ENCODE measurements at places on chromosomes 3 and 15.

- DNase-seq: no peak
Observed at GRCh38 chr15:62287066-62287857, 122.2 kb upstream of the C2CD4B start.

- DNase-seq: no peak
Observed at GRCh38 chr15:69232144-69232543, 66.6 kb upstream of the PAQR5 start.

DNA sequence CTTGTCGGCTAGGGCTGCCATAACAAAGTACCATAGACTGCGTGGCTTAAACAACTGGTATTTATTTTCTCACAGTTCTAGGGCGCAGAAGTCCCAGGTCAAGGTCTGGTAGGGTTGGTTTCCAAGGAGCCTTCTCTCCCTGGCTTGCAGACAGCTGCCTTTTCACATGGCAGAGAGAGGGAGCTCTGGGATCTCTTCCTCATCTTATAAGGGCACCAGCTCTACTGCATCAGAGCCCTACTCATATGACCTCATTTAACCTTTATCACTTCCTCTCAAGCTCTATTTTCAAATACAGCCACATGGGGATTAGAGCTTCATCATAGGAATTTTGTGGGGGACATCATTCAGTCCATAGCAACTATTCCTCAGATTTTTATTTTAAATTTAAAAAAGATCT, 17.6 kb upstream of the PAQR9 start:
- no peak for DNase-seq

DNA sequence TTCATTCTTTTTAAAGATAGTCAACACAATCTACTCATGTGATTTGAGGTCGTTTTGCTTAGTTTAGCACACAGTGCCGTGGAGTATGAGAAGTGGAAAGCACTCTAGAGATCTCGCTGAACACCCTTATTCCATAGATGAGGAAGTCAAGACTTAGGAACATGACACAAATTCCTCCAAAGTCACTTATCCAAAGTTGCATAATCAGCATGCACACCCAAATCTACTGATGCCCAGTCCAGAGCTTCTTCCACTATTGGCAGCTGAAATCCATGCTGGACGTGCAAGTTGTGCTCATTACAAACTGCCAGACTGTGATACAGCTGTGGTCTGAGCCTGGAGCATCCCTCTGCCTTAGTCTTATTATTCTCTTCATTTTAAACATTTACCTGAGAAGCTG, 83.5 kb upstream of the ZNF280D start:
- no peak for DNase-seq

DNA sequence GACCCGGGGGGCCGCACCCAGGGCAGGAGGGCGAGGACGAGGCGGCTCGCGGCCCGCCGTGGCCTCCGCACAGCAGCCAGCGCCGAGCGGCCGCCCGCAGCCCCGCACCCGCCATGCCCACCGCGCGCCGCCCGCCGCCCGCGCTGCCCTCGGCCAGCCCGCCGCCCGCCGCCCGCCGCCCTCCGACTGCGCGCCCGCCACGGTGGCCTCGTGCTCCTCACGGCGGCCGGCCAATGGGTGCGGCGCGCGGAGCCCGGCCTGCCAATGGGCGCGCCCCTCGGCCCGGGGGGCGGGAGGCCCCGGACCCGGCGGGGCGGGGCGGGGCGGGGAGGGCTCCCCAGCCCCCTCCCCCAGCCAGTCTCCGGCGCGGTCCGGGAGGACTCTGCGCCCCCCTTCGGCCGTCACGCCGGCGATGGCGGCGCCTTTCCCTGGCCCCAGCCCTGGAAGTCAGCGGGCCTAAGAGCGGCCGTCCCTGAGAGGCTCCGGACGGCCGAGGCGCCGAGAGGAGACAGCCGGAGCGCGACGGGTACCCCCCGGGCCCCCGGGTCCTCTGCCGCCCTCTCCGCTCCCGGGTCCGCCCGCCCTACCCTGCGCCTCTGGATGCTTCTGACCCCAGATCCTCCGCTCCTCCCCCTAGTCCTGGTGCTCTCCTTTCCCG, at the start of gene NT5DC2:
TSS of gene NT5DC2 (minus strand) at position 235 of the 658 bp plus-strand sequence. CDS start at position 115, 120 bp downstream.
- no peak for DNase-seq

DNA sequence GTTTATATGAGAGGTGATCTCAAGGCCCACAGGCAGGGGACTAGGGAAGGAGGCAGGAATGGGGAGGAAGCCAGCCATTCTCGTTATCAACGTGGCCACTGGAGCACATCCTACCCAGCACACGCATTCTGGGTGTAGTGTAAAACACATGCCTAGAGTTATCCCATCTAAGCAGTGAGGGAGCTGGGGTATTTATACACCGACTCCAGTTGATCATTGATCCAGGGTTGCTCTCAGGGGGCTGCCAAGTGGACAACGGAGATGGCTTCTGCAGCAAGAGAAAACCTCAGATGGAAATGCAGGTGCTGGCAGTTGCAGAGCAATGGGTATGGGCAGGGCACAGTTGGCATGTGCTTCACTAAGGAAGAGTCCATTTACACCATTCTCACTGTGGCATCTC, 30.4 kb upstream of the SYNM start:
- no peak for DNase-seq

GRCh38 chr15:73965094-73965757, 26.9 kb downstream of the STOML1 start:
- DNase-seq: no peak

- no peak for DNase-seq
Observed at GRCh38 chr15:26177816-26178215, 314.7 kb upstream of the ATP10A start.

- no peak for DNase-seq
Observed at GRCh38 chr3:115469649-115470048, 153.7 kb upstream of the GAP43 start.

- no peak for DNase-seq
Observed at GRCh38 chr3:18047052-18047451, 304.6 kb upstream of the TBC1D5 start.

DNA sequence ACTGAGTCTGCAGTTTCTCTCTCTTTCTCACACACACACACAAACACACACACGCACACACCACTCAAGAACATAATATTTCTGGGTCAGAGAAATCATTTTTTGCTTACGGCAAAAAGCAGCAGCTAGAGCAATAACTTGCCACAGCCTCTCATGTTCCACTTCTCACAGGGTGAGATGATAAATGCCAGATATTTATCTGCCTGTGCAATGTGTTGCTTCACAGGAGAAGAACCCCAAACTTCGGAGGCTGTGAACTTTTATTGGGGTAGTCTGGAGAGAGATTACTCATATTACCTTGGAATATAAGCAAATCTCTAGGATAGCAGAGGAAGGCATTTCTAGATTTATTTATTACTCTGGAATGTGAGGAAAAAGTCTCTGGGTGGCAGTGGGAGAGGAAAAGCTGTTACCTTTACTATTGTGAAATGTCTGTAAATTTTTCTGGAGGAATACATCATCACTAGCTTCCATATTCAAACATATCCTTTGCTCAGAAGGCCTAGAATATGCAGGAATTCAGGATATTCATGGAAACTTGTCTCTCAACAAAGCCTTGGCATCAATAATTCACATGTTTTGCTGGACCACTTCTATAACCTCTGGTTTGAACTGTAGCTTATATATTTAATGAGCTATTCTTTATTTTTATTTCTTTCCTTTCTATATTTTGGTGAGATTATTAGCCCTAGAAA, 369.2 kb downstream of the NSUN3 start:
- no peak for DNase-seq

DNA sequence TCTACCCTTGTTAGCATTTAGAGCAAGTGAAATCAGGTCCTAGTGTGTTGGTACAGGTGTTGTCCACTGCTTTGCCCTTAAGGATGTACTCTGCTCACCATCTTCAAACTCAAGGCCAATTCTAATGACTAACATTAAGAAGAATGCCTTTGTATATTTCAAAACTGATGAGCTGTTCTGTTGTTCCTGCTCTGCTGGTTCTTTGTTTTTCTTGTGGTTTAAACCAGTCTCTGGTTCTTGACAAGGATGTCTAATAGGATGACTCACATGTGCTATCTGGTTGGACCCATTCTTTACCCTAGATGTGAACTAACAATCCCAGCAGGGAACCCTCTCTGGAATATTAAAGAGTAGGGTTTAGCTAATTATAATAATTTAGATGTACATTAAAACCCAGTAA, 17.3 kb downstream of the ABHD5 start:
- no peak for DNase-seq

DNA sequence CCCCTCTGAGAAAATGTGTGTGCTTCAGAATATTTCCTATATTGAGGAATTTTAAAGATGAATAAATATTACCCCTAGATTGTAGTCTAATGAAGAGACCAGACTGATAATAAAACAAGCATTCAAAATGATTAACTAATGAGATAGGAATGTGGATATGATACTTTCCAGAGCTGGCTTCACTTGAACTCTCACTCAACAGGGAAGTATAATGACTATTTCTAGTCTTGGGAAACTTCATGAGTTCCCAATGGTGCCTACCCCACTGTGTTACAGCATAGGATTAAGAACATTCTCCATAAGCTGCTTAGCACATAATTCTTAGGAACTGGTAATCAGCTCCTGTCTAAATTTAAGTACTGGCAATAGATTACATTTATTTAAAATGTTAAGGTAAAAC, 261.5 kb upstream of the ZNF385D start:
- DNase-seq: no peak

DNA sequence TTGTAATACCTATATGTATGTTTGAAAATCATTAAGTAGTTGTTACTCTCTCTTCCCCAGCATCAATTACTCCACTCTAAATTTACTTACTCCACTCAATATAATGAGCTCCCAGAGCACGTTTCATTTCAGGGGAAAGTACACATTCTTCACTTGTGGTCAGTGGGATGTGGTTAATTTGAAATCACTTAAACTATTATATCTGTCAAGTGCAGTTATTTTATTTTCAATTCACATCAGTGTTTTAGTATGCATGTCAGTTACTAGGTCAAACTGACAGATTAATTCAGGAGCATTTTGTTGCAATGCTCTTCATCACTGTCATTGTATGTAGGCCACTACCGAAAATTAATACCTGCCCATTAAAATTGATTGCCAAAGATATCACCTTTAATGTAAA, 376.1 kb downstream of the ZIC4 start:
- no peak for DNase-seq

GRCh38 chr15:63276342-63277037, 915 bp upstream of the APH1B start:
- no peak for DNase-seq

Data from esophagus squamous epithelium (tissue), 5 donors.